HFF-Myc (cell line): ENCODE measurements at places on chromosomes 6 and 20.

DNA sequence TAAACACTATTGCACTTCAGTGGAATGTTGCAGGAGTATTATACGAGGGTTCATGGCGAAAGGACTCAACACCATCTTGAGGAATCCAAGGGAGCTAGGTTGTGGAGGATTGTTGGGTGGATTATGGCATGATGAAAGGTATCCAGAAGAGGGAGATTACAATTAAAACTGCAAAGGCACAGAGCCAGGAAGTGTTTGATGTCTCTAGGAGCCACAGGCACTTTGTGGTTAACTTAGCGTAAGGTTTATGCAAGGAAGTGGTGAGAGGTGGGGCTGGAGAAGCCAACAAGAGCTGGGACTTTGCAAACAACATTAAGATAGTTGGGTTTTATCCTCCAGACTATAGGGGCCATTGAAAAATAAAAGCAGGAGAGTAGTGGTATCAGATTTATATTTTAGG lies 86.6 kb upstream of the TPD52L1 start:
- peak; percentile 25 for DNase-seq

DNA sequence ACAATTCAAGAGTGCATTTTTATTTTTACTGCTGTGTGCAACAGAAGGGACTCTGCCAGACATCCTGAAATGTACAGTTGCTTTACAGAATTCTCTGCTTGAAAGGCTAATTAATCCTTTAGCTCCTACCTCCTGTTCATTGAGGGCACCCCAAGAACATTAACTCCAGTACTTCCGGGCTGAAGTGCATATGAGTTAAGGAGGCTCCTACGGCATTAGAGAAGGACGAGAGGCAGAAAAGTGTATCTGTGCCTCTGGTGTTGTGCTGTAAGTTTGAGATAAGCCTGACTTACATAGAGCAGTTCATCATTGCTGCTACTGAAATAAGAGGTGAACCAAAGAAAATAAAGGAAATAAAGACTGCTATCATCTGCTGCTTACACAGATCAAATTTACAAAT lies 609.3 kb upstream of the ADGRB3 start:
- no peak for DNase-seq

- no peak for DNase-seq
These were observed 12.8 kb upstream of the PLCG1 start for GRCh38 chr20:41124451-41125094.

DNA sequence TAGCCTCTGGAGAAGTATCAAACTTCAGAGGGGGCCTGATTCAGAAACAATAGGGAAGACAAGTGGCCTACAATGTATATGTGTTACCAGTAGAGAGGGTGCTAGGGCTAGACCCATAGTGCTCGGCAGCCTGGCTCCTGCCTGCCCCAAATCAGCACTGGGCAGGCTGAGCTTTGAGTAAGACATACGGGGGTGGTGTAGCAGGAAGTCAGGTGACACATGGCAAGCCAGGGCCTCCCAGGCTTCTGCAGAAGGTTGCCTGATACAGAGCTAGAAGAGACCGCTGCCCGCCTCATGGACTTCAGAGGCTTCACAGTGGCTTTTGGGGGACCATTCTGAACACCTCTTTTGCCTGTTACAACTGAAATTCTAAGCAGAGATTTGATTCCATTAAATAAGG lies 43.4 kb downstream of the RALY start:
- DNase-seq = no peak

DNA sequence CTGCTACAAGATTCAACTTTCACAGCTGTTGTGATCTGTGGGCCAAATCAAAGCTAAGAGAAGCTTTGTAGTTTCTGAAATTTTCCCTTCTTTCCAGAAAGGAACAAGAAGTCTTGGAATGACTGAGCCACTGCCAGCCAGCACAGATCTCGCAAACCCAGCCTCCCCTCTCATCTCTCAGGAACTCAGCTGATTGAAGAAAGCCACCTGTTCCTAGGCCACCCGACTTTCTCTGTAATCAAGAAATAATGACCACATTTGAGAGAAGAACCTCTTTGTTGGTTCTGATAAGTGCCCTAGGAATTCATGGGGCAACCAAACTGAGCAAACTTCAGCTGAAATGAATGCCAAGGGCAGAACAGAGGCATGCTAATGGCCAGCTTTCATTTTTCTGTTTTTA lies 61.7 kb downstream of the HDGFL1 start:
- DNase-seq = no peak

DNA sequence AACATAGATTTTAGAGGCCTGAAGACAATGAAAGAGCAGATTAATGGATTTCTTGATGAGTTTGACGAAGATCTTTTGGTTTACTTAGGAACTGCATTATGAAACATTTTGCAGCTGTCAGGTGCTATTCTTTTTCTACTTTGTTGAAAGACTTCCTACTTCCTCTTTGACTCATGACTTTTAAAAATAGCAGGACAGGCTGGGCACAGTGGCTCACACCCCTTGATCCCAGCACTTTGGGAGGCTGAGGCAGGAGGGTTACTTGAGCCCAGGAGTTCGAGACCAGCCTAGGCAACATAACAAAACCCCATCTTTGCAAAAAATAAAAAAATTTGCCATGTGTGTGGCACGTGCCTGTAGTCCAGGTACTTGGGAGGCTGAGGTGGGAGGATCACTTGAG lies 52.0 kb downstream of the ITCH start:
- no peak for DNase-seq

- DNase-seq = no peak
These were observed 129.5 kb upstream of the SSTR4 start for GRCh38 chr20:22905658-22906057.

- peak; percentile 52 for DNase-seq
These were observed 279.5 kb upstream of the SUPT3H start for GRCh38 chr6:45657226-45657625.

DNA sequence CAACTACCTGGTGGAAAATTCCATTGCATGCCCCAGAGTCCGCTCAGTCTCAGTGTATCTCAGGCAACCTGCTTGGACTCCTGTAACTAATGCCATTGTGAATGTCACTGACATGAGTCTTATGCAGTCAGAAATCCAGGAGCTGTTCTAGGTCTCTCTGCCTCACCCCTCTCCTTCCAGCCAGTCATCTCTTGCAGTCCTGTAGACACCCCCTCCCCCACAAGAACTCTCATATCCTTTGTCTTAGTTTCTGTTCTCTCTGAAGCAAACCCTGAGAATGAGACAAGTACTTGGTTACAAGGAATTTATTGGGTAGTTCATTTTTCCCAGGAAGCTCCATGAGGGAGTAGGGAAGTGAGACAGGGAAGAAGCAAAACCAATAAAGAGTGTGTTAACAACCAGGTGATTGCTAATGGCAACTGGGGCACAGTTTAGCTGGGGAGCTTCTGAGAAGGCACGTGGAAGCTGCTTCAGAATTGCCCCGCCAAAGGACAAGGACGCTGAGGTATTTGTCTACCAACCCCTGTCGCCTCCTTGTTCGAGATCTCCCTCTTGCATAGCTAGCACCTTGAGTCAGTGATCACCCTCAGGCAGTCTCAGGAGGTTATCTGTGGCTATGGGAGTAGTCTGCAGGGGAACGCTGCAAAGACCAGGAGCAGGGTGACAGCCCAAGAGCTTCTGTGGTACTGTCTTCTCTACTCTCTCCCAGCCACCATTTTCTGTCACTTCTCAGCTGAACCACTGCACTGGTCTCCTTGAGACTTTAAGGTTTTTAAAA lies 911.4 kb upstream of the FLRT3 start:
- no peak for DNase-seq

GRCh38 chr20:32986331-32986966 lies 17.8 kb downstream of the SUN5 start:
- no peak for DNase-seq

DNA sequence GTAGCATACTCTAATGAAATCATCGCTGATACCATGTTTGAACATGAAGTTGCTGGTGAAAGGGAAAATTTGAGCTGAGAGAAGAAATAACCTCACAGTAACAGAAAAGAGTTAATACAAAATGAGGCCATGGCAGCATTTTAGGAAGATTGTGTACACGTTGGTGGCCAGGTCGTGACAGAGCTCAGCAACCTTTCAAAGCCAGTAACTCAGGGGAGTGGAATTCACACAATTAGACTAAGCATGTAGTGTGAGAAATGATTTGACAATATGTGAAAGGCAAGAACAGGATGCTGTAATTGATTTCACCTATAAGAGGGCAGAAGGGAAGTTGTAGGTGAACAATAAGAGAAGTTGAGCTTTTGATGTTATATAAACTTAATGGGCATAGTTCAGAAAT lies 246.3 kb downstream of the OGFRL1 start:
- DNase-seq = no peak

GRCh38 chr20:5548902-5549599 lies 201.2 kb upstream of the SHLD1 start:
- DNase-seq = no peak

GRCh38 chr6:125095580-125096301 lies 57.8 kb upstream of the TPD52L1 start:
- no peak for DNase-seq

DNA sequence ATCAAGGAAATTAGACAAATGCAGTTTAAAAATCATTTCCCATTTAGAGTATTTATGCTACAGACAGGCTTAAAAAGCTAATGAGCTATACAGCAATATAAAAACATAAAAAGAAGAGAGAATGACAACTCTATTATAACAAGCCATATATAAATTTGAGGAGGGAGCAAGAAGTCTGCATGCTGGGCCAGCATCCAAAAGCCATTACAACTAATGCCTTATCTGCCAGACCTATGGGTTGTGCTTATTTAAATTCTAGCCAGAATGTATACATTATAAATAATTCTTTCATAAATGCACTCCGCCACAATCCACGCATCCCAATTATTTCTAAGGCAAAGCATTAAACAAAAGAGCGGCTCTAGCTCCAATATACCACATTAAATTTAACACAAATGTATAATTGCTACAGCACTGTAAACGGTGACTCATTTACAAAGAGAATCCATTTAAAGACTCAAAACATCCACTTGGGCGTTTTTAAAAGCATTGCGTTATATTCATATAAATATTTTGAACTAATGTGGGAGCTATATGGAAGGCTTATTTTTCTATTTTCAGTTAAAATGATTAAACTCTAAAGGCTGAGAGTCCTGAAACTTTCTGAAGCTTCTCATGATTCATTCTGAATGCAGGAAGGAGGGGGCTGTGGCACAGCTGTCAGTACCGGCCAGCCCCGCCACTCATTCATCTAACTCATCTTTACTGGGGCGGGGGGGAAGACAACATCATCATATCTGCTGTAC lies 37.7 kb upstream of the RAB22A start:
- DNase-seq = no peak

DNA sequence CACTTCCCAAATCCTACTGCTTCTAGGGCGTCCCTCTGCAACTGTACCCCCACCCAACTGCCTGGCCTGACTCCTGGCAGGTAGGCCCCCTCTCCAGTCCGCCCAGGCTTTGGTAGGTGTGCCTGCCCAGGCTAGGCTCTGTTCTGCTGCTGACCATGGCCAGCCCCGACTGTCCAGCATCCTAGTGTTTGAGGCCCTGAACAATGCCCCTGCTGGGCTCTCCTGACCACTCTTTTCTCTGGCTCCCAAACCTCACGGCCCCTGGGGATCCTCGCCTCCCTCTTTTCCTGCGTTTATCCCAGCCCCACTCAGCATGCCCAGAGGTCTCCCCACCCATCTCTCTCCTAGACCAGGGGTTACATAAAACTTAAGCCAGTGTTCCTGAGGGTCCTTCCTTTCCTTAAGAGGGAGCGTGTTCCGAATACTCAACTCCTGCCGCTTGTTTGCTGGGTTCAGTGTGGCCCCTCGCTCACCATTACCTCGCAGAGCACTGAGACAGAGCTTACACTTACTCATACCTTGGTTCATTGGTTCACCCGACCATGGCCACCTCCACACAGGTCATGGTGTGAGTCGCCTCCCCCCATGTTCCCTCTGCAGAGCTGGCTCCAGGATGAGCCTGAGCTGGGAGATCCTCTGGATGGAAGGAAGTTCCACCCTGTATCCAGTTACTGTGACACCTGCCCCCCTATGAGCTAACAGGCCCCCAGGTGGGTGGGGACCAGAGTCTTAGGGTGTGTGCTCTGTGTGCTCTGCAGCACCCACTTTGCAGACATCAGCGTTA lies 21.0 kb upstream of the MYT1 start:
- DNase-seq = no peak

GRCh38 chr6:158279615-158280014 lies 32.6 kb upstream of the TULP4 start:
- DNase-seq = no peak

- DNase-seq = no peak
These were observed 433.2 kb downstream of the CD83 start for GRCh38 chr6:14550822-14551221.

- DNase-seq = no peak
These were observed 15.8 kb downstream of the TFEB start for GRCh38 chr6:41719436-41720261.

- peak; percentile 41 for DNase-seq
These were observed 106.5 kb downstream of the ATP9A start for GRCh38 chr20:51661609-51662178.

DNA sequence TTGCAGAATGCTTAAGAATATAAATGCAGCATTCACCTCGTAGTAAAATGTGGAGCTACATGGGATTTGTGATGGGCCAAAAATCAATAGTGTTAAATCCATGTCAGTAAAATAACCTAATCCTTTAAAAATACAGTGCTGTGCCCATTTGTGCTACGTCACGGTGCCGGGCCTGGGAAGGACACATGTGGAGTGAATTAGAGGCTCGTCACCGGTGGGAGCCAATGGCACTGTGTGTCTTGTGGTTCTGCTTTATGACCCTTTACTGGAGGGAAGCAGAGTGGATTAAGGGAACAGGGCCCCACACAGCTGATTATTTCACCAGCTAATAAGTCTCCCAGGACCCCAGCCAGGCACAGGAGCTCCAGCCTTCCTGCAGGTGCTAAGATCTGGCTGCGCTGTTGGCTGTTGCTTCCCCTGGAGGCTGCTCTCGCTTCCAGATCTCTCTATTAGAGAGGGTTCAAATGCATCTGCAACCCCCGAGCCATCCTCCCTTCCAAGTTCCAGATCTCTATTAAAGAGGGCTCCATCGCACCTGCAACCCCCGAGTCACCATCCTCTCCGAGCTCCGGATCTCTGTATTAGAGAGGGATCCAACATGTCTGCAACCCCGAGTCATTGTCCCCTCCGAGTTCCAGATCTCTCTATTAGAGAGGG lies 405.8 kb downstream of the CDH4 start:
- no peak for DNase-seq

- DNase-seq = no peak
These were observed 30.5 kb upstream of the SNRPB2 start for GRCh38 chr20:16699293-16699692.

- DNase-seq = no peak
These were observed 52.4 kb downstream of the NINL start for GRCh38 chr20:25532971-25533391.

DNA sequence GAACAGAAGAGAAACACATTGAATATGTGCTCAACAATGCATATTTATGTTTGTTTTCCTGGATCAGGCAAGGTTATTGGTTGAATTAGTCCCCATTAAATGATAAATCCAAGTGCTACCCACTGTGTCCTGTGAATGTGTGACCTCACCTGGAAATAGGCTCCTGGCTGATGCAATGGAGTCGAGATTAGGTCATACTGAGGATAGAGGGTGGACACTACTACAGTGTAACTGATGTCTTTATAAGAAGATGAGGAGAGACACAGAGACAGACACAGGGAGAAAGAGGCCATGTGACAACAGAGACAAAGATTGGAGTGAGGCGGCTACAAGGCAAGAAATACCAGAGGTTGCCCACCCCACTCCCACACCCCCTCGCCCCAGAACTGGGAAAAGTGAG lies 559.3 kb downstream of the C6orf118 start:
- no peak for DNase-seq
